ENCODE measurements at places on chromosomes 4 and X.

- no peak for DNase-seq
Measured at GRCh38 chr4:125787707-125788106, 473.0 kb downstream of the FAT4 start.

DNA sequence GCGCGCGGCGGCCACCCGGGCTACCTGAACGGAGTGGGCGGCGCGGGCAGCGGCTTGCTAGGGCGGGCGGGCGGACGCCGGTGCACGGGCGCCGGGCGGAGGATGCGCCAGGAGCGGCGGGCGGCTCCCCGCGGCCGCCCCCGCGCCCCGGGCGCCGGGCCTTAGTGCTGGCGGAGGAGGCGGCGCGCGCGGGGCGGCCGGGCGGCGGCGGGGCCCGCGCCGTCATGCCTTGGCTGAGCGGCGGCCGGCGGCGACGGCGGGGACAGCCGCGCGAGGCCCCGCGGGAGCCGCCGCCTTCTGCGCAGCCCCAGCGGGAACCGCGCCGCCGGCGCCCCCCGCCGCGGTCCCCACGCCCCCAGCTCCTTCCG, 48.2 kb downstream of the CLDN34 start:
- DNase-seq = no peak

DNA sequence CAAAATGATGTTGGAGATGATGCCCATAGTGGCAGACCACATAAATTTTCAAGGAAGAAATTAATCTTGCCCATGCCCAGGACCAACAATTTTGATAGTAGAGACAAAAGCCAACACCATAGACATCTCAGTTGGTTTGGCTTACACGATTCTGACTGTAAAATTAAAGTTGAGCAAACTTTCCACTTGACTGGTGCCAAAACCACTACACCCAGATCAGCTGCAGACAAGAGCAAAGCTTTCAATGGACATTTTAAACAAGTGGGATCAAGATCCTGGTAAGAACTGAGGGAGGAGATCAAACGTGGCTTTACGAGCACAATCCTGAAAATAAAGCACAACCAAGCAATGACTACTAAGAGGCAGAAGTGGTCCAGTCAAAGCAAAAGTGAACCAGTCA, 90.7 kb downstream of the PAPSS1 start:
- DNase-seq = no peak

DNA sequence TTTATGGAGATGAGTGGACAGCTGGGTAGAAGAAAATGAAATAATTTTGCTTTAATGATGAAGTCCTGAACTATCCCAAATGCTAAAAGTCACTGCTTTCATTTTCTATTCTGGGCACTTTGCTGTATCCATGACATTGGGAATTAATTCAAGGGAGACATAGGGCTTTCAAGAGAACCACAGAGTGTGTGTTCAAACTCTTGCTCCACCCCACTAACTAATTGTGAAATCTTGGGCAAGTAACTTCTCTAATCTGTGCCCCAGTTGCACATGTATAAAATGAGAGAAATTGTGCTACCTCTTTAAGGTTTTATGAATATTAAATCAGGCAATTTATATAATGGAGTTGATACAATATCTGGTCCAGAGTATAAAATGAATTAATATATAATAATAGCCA, 1422.0 kb downstream of the ADGRL3 start:
- no peak for DNase-seq

GRCh38 chr4:162347842-162348213, 184.0 kb upstream of the FSTL5 start:
- DNase-seq = no peak

- no peak for DNase-seq
Measured at GRCh38 chr4:6195602-6196319, 4.6 kb downstream of the JAKMIP1 start.

DNA sequence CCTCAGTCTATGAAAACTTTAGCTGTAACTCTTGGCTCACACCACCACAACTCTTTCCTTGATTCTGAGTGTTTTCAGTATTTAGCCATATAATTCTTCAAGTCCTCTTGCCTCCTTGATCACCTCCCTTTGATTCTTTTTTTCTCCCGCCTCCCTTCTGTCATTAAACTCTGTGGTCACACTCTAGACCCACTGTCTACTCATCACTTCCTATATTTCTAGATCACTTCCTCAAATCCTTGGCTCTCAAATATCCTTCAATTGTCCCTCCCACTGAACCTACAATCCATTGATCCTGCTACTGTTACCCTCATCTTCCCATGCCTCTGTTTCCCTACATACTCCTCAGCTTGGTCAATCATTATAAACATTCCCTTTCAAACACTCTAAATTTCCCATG, 12.4 kb upstream of the CXXC4 start:
- DNase-seq = no peak

GRCh38 chr4:181388061-181388460, 855.1 kb upstream of the TENM3 start:
- no peak for DNase-seq

- no peak for DNase-seq
Measured at GRCh38 chr4:129604632-129605255, 508.8 kb downstream of the C4orf33 start.

GRCh38 chrX:46125111-46125510, 420.1 kb downstream of the ZNF674 start:
- DNase-seq = no peak

GRCh38 chr4:70533211-70533610, 14.8 kb downstream of the AMTN start:
- DNase-seq = no peak

DNA sequence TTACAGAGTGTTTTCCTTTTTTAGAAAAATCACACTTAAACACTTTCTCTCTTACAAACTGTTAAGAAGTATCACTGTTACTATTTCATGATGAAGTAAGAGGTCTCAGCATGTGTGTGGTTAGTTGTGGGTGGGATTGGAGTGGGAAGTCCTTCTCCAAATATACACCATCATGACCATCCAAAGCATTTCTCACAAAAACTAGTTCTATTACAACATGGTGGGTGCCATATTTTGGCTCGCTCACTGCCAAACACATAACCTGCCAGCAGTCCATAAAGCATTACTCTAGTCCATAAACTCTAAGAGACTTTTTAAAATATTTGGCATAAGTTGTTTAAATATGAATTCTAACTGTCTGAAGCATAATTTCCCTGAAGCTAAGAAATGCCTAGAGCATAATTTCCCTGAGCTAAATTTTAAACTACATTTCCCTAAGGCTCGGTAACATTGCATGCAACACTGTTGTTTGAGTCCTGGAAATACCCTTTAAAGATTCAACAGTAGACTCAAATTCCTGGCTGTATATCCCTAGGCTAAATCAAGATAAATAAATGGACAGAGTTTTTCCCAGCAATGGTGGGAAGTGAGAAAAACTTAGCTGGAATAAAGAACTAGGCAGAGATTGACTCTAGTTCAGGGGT, 415.0 kb upstream of the INTU start:
- no peak for DNase-seq

- no peak for DNase-seq
Measured at GRCh38 chrX:13428053-13428786, 108.4 kb upstream of the ATXN3L start.

- no peak for DNase-seq
Measured at GRCh38 chr4:2297606-2298531, 36.0 kb upstream of the MXD4 start.

DNA sequence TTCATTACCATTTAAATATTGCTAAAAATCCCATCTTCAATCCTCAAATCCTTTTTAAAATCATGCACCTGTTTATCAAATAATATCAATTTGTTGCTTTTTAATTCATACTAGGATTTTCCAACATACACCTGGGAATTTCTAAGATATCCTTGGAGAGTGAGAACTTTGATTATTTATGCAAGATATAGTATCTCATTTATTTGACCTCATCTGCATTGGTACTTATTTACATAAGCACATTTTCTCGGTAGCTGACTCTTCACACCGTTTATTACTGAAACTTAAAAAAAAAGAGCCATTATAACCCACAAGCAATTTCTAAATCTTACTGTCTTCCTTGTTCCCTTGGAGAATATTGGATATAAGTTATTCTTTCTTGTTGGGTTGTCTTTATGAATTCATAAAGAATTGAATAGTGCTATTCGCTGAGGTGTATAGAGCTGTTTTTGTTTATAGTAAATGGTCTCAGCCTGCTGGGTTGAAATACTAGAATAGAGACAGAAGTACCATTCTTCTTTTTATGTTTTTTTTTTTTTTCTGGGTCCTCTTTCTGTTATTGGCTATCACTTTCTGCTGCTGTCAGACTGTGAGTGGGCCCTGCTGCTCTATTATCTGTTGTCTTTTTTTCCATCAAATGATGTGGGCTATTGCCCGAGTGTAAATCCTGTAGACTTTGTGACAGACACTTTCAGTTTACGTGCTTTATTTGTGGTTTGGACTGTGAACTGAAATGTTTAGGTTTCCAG, 2.9 kb downstream of the UGT8 start:
- DNase-seq = no peak

GRCh38 chrX:27236681-27237080, 226.5 kb downstream of the PPP4R3C start:
- no peak for DNase-seq

- DNase-seq = no peak
Measured at GRCh38 chrX:44974451-44974850, 101.5 kb downstream of the KDM6A start.

DNA sequence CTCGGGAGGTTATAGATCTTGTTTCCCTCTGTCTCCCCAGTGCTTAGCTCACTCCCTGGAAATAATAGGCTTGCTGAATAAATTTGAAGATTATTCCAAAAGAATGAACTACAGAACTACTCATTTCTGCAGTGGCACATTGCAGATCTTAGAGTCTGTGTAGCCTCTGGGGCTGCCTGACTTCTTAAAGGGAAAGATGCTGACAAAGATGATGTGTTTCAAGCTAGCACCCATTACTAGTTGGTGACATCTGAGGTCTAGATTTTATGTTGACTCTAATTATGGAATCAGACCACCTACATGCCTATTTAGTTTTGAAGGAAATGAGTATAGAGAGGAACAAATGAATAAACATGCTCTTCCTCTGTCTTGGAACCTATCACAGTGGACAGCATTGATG, 123.7 kb upstream of the KCNIP4 start:
- DNase-seq = no peak

GRCh38 chr4:24262616-24263015, 321.7 kb downstream of the DHX15 start:
- DNase-seq = no peak

GRCh38 chr4:119730671-119730950, 102.0 kb upstream of the PDE5A start:
- no peak for DNase-seq

DNA sequence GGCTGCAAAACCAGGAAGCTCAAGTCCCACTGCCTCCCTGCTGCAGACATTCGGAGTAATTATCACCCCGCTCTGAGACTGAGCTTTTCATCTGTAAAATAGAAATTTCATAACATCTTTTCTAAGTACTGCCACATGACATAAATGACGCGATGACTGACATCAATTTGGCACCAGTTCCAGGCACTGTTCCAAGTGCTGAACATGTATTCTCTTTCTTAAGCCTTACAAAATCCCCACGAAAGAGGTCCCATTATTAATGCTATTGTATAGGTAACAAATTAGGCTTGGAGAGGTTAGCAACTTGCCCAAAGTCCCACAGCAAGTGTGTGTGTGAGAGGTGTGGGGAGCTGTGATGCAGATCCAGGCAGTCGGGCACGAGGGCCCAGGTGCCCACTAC, 56.4 kb downstream of the SLC2A9 start:
- DNase-seq = no peak

- DNase-seq = no peak
Measured at GRCh38 chrX:4876268-4876667, 1162.8 kb upstream of the PRKX start.

DNA sequence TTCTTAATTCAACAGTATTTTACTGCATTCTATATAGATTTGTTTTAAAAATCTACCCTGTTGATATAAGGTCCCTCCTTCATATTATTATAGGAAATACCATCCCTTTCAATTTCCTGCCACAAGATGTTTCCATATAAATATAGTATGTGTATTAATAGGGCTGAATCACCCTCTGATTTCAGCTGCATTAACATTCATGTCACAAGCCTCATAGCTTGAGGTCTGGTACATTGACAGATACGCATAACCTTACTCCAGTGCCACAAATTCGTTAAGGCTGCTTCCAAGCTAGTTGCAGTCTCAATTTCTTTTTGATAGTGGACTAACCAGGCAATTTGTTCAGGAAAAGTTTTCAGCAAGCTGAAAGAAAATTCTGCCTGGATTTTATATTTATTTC, 128.4 kb downstream of the KLHL34 start:
- DNase-seq = no peak

- DNase-seq = no peak
Measured at GRCh38 chrX:17542123-17542522, 167.1 kb downstream of the NHS start.
